ENCODE measurements at places on chromosomes 3 and 15. TPM values are rescaled to one million over a fixed set of nuclear protein-coding genes. Genes with fewer than 3 reads are reported as not detected.

DNA sequence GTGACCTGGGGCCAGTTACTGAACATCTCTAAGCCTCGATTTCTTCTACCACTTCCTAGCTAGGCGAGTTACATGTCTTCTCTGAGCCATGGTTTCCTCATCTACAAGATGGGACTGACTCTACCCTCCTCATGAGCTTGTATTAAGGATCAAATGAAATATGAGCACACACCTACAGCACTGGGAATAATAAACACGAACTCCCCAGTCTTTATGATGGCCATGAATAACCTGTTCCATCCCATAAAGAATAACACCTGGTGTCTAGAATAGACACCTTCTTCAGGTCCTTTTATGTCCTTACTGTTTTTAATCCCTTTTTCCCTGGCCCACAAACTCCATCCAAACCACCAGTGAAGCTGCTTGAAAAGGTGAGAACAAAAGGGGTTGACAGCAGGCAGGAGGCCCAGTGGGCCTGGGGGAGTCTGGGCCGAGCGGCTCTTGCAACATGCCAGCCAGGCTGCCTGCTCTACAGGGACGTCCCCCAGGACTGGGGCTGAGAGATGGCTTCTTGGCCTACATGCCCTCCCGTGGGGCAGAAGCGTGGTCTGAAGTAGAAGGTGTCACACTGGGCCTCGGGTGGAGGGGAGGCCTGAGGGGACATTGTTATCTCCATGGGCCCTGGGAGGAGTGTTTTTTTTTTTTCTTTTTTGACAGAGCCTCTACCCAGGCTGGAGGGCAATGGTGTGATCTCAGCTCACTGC, 178.2 kb downstream of the RAB11A start:
- no peaks in the 10 kb centered on the region for H3K36me3 ChIP-seq
- no peak for DNase-seq
- H3K4me1 ChIP-seq = peaks cover 6% of the 10 kb centered on the region
- no peak overlapping the region for H3K27ac ChIP-seq

- peak overlapping the region; percentile 87 for H3K27ac ChIP-seq
- peaks cover 26% of the 10 kb centered on the region for H3K4me1 ChIP-seq
- H3K27me3 ChIP-seq = no peaks in the 10 kb centered on the region
- peak overlapping the region; percentile 81 for H3K4me3 ChIP-seq
Measured at GRCh38 chr3:133663569-133664313, 2.0 kb upstream of the TOPBP1 start.

- no peak overlapping the region for H3K4me3 ChIP-seq
- DNase-seq = no peak
- no peak overlapping the region for H3K27ac ChIP-seq
- H3K36me3 ChIP-seq = peaks cover 9% of the 10 kb centered on the region
- no peaks in the 10 kb centered on the region for H3K27me3 ChIP-seq
- H3K4me1 ChIP-seq = peaks cover 4% of the 10 kb centered on the region
Measured at GRCh38 chr15:85141726-85142125, 160.1 kb downstream of the PDE8A start.

- no peak overlapping the region for H3K4me3 ChIP-seq
- peaks cover 46% of the 10 kb centered on the region for H3K36me3 ChIP-seq
- no peaks in the 10 kb centered on the region for H3K4me1 ChIP-seq
- no peaks in the 10 kb centered on the region for H3K27me3 ChIP-seq
Measured at GRCh38 chr3:183779896-183780465, 45.4 kb downstream of the MAP6D1 start.

DNA sequence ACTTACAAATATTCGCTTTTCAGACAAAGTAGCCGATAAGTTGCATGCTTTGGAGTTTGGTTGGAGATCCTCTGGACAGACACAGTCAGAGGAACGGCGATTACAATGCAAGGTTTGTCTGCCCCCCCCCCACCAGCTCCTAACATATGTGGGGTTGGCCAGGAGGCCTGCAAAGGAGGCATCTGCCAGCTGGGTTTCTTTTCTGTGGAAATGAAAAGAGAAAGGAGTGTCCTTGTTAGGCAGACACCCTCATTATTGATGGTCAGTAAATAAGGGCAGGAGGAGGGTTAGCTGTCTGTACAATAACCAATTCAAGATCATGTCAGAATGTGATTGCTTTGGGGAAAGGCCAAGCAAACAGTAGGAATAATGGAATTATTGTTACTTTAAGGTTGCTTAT, 49.1 kb downstream of the TLNRD1 start:
- no peak for DNase-seq
- H3K36me3 ChIP-seq = no peaks in the 10 kb centered on the region
- H3K27me3 ChIP-seq = peaks cover 3% of the 10 kb centered on the region
- H3K27ac ChIP-seq = no peak overlapping the region

DNA sequence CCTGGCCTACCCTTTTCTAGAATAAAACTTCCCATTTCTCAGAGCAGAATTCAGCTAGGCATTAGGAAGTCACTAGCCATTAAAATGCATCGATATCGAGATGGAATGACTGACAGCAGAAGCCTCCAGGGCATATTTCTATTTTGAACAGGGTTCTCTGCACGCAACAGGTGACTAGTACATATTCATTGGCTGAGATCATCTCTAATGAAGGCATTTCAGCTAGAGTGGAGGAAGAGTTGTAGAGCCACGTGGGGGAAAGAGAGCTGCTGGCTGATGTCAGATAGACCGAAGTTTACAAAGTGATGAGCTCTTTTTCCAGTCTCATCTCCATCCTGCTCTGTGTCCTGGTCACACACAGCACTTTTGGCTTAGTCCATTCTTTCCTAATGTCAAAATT, 7.5 kb downstream of the TMEM40 start:
- DNase-seq = no peak
- H3K4me1 ChIP-seq = peaks cover under 1% of the 10 kb centered on the region
- no peaks in the 10 kb centered on the region for H3K27me3 ChIP-seq
- no peaks in the 10 kb centered on the region for H3K36me3 ChIP-seq
- H3K27ac ChIP-seq = peak overlapping the region; percentile 86

DNA sequence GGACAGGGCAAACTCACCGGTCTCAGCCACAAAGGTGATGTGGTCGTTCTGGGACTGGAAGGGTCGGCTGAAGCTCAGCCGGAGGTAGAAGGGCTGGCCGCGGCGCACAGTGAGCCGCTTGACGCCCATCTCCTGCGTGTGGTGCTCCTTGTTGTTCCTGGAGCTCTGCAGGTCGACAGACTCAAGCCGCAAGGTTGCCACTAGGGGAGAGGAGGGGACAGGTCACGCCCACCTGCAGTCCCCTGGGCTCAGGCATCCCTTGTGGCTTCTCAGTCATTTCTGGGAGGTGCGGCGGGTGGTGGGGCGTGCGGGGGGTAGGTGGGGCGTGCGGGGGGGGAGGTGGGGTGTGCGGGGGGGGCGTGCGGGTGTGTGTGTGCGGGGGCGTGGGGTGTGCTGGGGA, 26.7 kb upstream of the TGM5 start:
- H3K4me3 ChIP-seq = no peak overlapping the region
- H3K4me1 ChIP-seq = no peaks in the 10 kb centered on the region
- no peaks in the 10 kb centered on the region for H3K36me3 ChIP-seq
- H3K27ac ChIP-seq = no peak overlapping the region
- no peak for DNase-seq
- peaks cover 61% of the 10 kb centered on the region for H3K27me3 ChIP-seq

- no peak overlapping the region for H3K27ac ChIP-seq
- no peaks in the 10 kb centered on the region for H3K36me3 ChIP-seq
- DNase-seq = no peak
- peaks cover 4% of the 10 kb centered on the region for H3K4me1 ChIP-seq
- no peak overlapping the region for H3K4me3 ChIP-seq
Measured at GRCh38 chr15:39266890-39267289, 314.0 kb upstream of the THBS1 start.

GRCh38 chr3:135329479-135329878, 534.4 kb downstream of the EPHB1 start:
- peaks cover 19% of the 10 kb centered on the region for H3K27me3 ChIP-seq
- no peak overlapping the region for H3K4me3 ChIP-seq
- no peaks in the 10 kb centered on the region for H3K36me3 ChIP-seq
- DNase-seq = no peak

DNA sequence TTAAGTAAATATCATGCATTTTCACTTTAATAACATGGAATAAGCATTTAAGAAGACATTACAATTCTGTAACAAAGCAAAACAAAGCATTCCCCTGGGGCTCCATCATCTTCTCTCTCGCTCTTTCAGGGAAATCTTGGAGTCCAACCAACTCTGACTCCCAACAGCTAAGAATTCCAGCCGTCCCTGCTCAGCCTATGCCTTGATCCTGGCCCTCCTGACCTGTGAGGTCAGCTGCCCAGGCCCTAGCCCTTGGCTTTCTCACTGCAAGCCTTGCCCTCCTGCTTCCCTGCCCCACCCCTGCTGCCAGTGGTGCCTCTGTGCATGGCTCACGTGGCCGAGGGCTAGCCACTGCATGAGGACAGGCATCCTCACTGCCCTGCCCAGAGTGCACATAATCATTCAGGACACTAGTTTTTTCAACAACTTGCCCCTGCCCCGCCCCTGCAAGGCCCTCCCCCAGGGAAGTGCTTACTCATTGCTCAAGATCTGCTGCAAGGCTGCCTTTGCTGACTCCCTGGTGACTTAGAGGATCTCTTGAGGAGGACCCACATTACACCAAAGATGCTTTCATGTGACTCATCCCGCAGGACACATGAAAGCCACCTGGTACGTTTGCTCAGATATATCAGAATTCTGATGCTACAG, 37.6 kb downstream of the MTMR10 start:
- no peak for DNase-seq
- H3K4me3 ChIP-seq = no peak overlapping the region
- H3K27ac ChIP-seq = peak overlapping the region; percentile 39
- no peaks in the 10 kb centered on the region for H3K27me3 ChIP-seq
- H3K36me3 ChIP-seq = peaks cover 60% of the 10 kb centered on the region

- H3K4me3 ChIP-seq = peak overlapping the region; percentile 79
- no peak for DNase-seq
- H3K27me3 ChIP-seq = no peaks in the 10 kb centered on the region
- H3K36me3 ChIP-seq = no peaks in the 10 kb centered on the region
Measured at GRCh38 chr15:74784426-74785193, 2.7 kb downstream of the CSK start.

DNA sequence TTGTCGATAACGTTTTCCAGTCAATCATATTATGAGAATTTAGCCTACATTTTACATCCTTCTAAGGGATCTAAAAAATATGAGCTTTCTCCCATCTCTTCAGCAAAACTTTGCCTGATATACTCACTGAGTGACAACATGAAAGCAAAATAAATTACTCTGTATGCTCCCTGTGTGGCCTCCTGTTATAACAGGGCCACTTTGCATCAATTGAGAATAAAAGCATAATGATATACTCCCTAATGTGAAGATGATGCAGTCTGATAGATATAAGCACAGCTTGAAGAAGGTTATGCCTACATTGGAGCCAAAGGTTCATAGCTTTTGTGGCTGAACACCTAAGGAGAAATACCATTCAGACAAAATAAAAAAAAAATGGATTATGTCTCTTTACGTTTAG, 561.3 kb upstream of the ZNF717 start:
- H3K27ac ChIP-seq = no peak overlapping the region
- H3K36me3 ChIP-seq = no peaks in the 10 kb centered on the region
- H3K4me3 ChIP-seq = no peak overlapping the region
- DNase-seq = no peak

- H3K27ac ChIP-seq = no peak overlapping the region
Measured at GRCh38 chr3:89467898-89468363, 360.5 kb downstream of the EPHA3 start.

- H3K27ac ChIP-seq = no peak overlapping the region
- H3K36me3 ChIP-seq = no peaks in the 10 kb centered on the region
- peaks cover 7% of the 10 kb centered on the region for H3K4me1 ChIP-seq
- H3K27me3 ChIP-seq = no peaks in the 10 kb centered on the region
Measured at GRCh38 chr3:43369404-43370292, 83.3 kb downstream of the SNRK start.

Gene APBA2
- 33.3 TPM for total RNA-seq

Gene PLCH1
- total RNA-seq = 7.6 TPM

Gene FBXO40
- not detected for total RNA-seq

Gene CNBP
- 238 TPM for total RNA-seq

Gene SOX14
- 0.29 TPM for total RNA-seq

Gene RUBCN
- total RNA-seq = 26.7 TPM

Gene CP
- 7.4 TPM for total RNA-seq

Gene CCDC54
- not detected for total RNA-seq

Gene DCLK3
- total RNA-seq = 0.10 TPM

Gene SPINT1
- total RNA-seq = 156 TPM

Gene GOLGA8S
- total RNA-seq = 0.19 TPM

Data from type B pancreatic cell (in vitro differentiated cells).